ENCODE measurements at places on chromosomes 4 and X.

DNA sequence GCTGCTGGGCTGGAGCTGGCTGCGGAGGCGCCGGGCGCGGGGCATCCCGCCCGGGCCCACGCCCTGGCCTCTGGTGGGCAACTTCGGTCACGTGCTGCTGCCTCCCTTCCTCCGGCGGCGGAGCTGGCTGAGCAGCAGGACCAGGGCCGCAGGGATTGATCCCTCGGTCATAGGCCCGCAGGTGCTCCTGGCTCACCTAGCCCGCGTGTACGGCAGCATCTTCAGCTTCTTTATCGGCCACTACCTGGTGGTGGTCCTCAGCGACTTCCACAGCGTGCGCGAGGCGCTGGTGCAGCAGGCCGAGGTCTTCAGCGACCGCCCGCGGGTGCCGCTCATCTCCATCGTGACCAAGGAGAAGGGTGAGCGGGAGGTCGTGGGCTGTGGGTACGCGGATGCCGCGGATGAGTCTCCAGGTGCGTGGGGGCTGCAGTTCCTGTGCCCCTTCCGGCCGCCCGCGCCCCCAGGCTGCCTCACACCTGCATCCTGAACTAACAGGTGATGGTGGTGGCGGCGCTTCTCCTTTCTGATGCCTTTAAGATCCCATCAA, 499 bp downstream of the CYP2U1 start:
- DNase-seq = peak; percentile 94

DNA sequence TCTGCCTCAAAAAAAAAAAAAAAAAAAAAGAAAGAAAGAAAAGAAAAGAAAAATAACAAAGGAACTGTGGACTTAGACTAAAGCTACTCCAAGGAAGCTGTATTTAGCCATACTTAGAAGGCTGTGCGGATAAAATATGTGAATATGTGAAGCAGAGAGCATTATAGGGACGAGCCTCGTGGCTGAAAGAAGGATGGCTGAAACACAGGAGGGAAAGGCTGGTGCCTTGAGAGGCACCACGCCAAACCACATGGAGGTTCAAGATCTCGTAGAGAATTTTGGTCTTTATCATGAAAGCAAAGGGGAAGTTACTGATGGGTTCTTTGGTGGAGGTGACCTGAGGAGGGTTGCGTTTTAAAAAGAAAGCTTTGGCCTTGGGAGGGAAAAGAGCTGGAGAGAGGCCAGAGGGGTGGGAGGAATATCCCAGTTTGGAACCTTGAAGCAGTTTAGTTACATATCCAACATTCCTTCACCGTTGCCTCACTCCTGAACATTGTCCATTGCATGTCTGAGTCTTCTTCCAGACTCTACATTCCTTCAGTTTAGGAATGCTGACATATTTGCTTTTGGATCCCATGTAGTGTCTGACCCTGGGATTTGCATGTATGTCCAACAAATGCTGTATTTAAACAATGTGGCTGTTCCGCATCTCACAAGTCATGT, 82.5 kb downstream of the CPE start:
- DNase-seq = no peak

DNA sequence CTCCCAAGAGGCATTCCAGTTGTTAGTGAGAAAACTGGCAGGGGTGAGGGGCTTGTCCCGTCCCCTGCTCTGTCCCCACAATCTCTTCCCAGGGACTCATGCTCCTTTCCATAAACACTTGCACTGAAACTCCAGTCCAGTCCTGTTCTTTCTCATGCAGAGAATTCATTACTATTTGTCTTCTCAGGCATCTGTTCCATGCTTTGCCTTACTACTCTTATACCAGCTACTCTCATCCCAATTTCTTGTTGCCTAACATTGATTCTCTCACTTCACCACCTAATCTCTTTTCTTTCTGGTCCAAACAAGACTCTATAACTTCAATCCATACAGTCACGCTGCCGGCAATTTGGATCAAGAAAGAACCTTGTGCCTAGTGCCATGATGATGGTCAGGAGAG, 97.1 kb upstream of the VEGFC start:
- no peak for DNase-seq

- DNase-seq = no peak
These were observed 3.5 kb downstream of the FAT1 start for GRCh38 chr4:186719925-186720694.

GRCh38 chr4:177408023-177408422, 34.2 kb downstream of the AGA start:
- DNase-seq = no peak

- no peak for DNase-seq
These were observed 139.6 kb downstream of the DCLK2 start for GRCh38 chr4:150217808-150218207.

DNA sequence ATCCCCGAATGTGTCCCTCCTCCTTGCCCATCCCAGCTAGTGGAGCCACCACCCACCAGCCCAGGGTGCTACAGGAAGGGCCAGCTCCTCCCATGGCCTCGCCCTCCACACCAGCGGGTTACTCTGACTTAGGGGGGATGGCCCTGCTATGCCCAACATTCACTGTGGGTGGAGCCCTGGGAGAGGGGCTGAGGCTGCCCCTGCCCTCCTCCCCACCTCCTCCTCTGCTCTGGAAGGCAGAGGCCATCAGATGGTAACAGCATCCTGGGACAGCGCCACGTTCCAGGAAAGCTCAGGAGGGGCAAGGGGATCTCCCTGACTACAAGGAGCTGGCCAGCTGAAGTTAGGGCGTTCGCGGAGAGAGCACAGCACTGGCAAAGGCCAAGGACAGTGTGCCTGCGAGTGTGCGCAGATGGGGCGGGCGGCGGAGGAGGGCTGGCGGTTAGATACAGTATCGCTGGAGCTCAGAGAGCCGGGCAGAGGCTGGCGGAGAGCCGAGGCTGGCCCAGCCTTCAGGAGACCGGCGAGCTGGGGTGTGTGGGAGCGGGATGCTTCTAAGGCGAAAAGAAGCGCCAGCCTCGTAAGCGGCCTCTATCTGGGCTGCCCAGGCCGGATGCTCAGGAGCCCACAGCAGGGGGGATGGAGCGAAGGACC, 1.5 kb downstream of the JAKMIP1 start:
- no peak for DNase-seq

GRCh38 chr4:96524311-96524875, 684.5 kb downstream of the PDHA2 start:
- DNase-seq = no peak
